ENCODE measurements at places on chromosomes 7 and 10.

DNA sequence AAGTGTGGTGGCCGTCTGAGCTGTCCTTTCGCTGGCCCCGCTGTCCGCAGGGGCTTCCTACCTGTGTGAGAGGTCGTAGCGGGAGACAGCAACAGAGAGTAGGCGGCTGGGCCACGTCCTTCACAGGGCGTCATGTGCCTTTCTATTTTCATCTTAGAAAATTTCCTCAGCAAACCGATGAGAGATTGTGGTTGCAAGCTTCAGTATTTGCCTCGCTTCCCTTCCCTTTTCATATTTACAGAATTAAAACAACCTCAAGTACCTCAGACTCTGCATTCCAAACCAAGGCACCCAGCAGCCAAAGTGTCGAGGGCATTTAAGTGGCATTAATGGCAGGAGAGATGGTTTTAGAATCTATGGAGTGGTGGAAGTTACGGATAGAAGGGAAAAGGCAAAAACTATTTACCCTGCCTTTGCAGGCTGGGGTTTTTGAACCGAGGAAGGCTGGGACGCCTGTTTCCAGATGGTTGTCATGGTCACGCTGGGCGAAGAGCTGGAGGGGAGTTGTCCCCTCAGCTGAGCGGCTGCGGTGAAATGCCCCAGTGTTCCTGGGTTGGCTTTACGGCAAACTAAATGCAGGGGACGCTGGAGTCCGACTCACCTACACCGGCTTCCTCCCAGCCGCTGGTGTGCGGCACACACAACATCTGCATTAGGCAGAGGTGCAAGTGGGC is 41.9 kb downstream of the WIPI2 start:
- DNase-seq: no peak

DNA sequence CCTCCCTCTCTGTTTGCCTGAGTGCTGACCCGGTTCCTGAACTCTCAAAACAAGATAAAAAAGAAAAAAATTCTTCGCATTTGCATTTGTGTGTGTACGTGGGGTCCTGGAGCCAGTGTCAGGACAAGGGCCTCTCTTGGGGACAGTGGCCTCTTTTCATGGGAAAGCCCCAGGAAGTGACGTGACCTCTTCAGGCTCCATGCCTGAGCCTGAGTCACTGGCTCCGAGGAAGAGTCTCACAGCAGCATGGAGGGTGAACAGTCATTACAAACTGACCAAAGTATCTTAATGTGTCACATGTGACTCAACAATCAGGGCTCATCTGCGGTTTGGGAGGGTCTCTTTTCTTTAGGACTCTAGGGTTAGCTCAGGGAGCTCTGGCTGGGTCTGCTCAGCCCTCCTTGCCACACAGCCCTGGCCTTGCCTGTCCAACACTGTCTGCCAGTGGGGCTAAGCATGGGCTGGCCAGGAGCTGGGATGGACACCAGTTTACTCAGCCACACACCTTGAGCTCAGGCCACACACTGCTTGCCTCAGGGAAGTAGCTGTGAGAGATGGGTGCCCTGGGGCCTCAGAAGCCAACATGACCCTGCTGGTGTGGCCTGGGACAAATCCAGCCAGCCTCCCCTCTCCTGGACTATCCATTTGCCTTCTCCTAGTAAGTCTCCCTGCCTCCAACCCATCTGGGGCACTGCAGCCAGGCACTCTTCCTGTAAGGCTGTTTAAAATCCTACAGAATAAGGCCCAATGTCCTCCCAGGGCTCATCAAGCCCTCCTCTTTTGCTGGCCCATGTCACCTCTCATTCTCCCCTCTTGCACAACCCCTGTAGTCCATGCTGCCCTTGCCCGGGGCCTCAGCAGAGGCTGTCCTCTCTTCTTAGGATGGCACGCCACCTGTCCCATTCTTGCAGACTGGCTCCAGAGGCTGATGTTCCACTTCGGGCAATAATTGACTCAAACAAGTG is 10.5 kb downstream of the TMEM273 start:
- DNase-seq: no peak

GRCh38 chr7:20075992-20076820 is 141.0 kb downstream of the MACC1 start:
- no peak for DNase-seq

DNA sequence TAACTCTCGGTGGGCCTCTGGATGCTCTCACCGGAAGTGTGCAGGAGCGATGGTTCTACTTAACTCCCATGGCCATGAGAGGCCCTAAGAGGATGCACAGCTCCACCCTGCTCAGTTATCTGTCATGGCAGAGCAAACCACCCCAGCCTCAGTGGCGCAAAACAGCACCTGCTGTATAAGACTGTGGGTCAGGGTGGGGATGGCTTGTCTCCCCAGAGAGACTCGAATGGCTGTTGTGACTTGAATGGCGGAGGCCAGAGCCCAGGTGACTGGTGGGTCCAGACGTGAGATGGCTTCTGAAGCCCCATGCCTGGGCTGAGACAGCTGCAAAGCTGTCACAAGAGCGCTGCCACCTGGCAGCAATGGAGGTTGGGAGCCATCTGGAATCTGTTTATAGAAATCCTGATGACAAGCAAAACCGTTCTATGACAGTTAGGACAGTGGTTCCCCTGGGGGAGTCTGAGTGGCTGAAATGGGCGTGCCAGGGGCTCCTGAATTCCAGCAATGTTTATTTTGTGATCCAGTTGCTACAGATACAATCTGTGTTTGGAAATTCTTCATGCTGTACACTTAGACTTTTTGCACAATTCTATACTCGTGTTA is 490.5 kb downstream of the TCERG1L start:
- no peak for DNase-seq

DNA sequence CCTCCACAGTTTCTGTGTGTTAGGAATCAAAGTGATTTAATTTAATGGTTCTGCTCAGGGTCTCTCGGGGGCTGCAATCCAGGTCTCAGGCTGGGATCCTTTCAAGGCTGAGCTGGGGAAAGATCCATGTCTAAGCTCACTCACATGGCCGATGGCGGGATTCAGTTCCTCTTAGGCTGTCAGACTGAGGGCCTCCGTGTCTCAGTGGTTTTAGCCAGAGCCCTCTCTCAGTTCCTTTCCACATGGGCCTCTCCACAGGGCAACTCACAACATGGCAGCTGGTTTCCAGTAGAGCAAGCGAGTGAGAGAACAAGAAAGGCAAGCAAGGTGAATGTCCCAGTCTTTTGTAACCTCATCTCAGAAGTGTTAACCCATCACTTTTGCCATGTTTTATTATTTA is 26.9 kb downstream of the CAV1 start:
- no peak for DNase-seq

DNA sequence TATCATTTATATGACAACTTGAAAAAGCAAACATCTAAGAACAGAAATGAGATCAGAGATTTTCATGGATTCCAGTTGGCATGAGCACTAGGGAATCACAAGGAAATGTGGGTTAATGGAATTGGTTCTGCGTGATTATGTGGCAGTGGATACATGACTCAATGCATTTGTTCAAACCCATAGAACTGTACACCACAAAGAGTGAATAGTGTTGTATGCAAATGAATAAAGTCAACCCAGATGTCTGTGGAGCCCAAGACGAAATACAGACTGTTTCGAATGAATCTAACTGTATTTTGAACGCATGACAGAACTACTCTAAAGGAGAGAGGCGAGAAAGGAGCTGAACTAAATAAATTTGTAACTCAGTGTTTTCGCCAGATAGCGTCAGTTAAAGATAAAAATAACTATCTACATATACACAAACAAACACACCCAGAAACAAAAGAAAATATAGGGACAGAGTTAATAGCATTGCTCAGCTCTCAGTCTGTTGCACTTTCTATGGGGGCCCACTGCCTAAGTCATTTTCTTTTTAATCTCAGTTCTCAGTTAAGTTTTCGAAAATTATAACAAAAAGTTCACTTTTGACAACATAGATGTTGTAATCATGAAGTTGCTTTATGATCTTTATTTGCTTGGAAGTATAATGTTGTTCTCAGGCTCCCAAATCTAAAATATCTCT is 636.7 kb upstream of the SEMA3D start:
- no peak for DNase-seq

- no peak for DNase-seq
Observed at GRCh38 chr7:51126324-51126723, 190.3 kb downstream of the COBL start.

- DNase-seq: no peak
Observed at GRCh38 chr10:99560277-99561126, 27.8 kb downstream of the NKX2-3 start.

DNA sequence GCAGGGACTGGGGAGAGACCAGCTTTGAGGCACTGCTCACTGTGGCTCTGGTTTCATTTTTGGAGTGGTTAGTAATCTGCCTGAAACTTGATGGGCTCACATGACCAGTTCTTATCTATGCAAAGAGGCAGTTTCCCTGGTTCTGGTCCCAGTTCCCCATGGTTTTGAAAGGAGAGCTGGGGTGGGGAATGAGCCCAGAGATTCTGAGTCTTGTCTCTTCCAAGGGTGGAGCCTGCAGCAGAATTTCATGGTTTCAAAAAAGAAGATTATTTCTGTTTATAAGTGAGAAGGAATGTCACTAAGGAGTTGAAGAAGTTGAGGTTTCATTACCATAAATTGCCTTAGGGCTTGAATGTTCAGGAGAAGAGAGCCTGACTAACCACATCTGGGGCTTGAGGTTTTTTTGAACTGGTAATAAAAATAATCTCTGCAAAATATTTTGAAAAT is 190.2 kb upstream of the HABP2 start:
- DNase-seq: no peak

DNA sequence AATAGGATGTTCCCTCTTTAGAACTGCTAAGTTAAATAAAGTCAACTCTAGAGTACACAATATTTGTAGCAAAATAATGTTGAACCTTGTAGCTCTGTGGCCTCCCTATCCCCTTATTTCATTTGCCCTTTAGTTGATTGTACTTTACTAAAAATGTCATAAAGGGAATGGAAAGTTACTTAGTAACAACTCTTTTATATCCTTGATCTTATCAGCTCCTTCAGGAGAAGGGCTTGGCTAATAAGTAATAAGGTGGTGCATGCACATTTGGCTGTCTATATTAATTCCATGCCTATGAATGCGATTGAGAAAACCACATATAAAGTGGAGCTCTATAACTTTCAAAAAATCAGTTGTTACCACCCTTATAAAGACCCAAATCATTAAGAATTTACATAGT is 41.5 kb upstream of the GATA3 start:
- no peak for DNase-seq

GRCh38 chr7:133300811-133301210 is 47.9 kb downstream of the EXOC4 start:
- no peak for DNase-seq

- no peak for DNase-seq
Observed at GRCh38 chr10:75512203-75512933, 80.9 kb downstream of the LRMDA start.

- no peak for DNase-seq
Observed at GRCh38 chr7:148148456-148148855, 442.1 kb upstream of the C7orf33 start.

DNA sequence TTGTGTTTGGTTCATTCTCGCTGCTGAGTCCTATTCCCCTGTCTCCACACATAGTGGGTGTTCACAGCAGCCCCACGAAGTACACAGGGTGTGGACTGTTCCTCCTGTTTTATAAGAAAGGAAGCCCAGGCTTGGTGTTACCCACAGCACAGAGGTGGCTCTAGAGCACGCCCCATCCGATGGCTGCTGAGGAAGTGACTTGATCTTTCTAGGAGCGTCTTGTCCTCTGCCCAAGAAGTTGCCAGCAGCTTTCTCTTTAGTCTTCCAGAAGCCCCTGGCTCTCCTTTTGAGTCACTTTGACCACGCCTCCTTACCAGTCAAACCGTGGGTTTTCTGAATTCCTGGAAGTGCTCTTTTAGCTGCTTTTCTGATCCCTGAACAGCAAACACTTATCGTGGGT is 94.0 kb downstream of the GRK5 start:
- no peak for DNase-seq

GRCh38 chr7:44416941-44417340 is 73.5 kb downstream of the NUDCD3 start:
- no peak for DNase-seq

DNA sequence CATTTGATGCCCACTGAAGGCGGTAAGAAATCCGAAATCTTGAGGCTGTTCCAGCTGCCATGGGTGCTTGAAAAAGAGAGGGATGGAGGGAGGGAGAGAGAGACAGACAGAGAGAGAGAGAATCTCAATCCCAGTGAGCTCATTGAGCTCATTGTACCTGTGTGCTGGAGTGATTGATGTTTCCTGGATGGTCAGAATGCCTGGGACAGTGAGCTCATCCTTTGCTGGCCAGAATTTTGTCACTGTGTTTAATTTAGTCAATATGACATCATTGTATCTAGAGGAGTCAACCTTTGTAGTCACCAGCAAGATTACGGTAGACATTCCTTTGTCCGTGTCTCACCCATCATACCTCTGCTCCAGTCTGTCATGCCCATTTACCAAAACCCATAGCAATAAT is 625.4 kb upstream of the POM121L12 start:
- no peak for DNase-seq

GRCh38 chr7:55531536-55531935 is 40.8 kb downstream of the VOPP1 start:
- DNase-seq: no peak

- DNase-seq: no peak
Observed at GRCh38 chr10:62637249-62638061, 167.1 kb upstream of the ADO start.

- DNase-seq: no peak
Observed at GRCh38 chr10:71790749-71791440, 17.6 kb upstream of the VSIR start.

- DNase-seq: no peak
Observed at GRCh38 chr10:34543716-34544115, 271.4 kb downstream of the PARD3 start.

GRCh38 chr10:90136731-90137316 is 435.4 kb downstream of the KIF20B start:
- no peak for DNase-seq

DNA sequence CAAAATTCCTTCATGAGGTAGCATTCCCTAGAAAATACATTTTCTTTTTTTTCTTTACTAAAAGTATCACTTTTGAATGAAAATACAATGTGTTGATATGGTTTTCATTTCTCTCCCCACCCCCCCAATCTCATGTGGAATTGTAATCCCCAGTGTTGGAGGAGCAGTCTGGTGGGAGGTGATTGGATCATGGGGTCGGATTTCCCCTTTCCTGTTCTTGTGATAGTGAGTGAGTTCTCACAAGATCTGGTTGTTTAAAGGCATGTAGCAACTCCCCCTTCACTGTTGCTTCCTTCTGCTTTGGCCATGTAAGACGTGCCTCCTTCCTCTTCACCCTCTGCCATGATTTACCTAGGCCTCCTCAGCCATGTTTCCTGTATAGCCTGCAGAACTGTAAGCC is 790.3 kb upstream of the KCND2 start:
- DNase-seq: no peak
